ENCODE measurements at places on chromosomes 12 and 14.

GRCh38 chr14:34029921-34030334 lies 79.1 kb upstream of the EGLN3 start:
- no peak overlapping the region for H3K4me3 ChIP-seq
- no peaks in the 10 kb centered on the region for H3K27me3 ChIP-seq
- H3K4me1 ChIP-seq: no peaks in the 10 kb centered on the region
- peak; percentile 51 for DNase-seq
- no peaks in the 10 kb centered on the region for H3K36me3 ChIP-seq

DNA sequence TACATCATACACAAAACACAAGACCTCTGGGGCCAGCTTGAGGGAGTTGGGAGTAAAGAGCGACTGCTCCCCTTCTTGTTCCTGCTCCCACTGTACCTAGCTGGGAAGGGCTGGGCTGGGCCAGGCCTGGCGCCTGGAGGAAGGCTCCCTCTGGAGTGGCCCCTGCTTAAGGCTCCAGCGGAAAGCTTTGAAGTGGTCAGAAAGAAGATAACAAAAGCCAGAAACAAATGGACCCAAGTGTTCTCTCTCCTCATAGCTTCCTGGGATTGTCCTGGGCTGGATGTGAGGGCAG lies 25.3 kb downstream of the PRPF40B start:
- peak overlapping the region; percentile 54 for H3K27ac ChIP-seq
- no peaks in the 10 kb centered on the region for H3K27me3 ChIP-seq
- H3K4me1 ChIP-seq: peaks cover 29% of the 10 kb centered on the region
- H3K36me3 ChIP-seq: no peaks in the 10 kb centered on the region
- H3K4me3 ChIP-seq: no peak overlapping the region

DNA sequence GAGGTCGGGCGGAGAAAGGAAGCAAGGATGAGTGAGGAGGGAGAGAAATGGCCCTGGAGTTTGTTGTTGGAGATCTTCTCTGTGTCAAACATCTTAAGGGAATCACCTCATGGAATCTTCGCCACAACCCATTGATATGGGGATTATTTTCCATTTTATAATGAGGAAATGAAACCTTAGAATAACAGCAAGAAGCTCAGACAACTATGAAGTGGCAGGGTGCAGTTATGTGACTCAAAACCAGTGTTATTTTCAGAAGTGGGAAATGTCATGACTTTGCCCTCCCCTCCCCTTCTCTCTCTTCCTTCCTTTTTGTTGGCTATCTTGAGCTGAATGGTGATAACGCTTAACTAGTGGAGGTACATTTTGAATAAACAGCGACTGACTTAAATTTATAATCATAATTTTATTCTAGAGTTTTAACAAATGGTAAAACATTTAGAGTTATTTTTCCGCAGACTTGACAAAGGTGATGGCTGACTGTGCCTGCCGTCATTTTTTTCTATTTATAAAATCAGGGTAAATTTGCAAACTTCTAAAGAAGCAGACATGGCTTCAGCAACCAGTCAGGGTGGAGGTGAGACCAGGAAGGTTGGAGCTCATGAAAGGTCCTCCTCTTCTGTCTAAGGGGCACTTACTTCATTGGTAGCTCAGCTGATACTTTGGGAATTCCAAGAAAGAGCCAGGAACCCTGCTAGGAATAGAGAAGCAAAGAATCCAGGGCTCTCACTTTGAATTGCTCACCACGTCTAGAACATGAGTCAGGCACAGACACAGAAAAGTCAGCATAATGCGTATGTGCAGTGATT lies 232.4 kb downstream of the RGS6 start:
- H3K4me1 ChIP-seq: no peaks in the 10 kb centered on the region
- DNase-seq: no peak
- no peaks in the 10 kb centered on the region for H3K27me3 ChIP-seq
- no peak overlapping the region for H3K4me3 ChIP-seq

- H3K4me3 ChIP-seq: no peak overlapping the region
- no peaks in the 10 kb centered on the region for H3K27me3 ChIP-seq
- DNase-seq: no peak
- no peaks in the 10 kb centered on the region for H3K4me1 ChIP-seq
- H3K36me3 ChIP-seq: no peaks in the 10 kb centered on the region
Observed at GRCh38 chr14:92340931-92341330, 18.0 kb downstream of the SLC24A4 start.

GRCh38 chr14:73751157-73751691 lies 37.0 kb upstream of the PNMA1 start:
- no peaks in the 10 kb centered on the region for H3K36me3 ChIP-seq
- no peak for DNase-seq
- H3K4me3 ChIP-seq: no peak overlapping the region
- H3K27ac ChIP-seq: peak overlapping the region; percentile 89

GRCh38 chr14:101026341-101026740 lies 122.8 kb upstream of the RTL1 start:
- peak; percentile 1 for DNase-seq
- H3K27me3 ChIP-seq: no peaks in the 10 kb centered on the region
- H3K4me3 ChIP-seq: no peak overlapping the region
- no peaks in the 10 kb centered on the region for H3K36me3 ChIP-seq
- no peaks in the 10 kb centered on the region for H3K4me1 ChIP-seq
- no peak overlapping the region for H3K27ac ChIP-seq

DNA sequence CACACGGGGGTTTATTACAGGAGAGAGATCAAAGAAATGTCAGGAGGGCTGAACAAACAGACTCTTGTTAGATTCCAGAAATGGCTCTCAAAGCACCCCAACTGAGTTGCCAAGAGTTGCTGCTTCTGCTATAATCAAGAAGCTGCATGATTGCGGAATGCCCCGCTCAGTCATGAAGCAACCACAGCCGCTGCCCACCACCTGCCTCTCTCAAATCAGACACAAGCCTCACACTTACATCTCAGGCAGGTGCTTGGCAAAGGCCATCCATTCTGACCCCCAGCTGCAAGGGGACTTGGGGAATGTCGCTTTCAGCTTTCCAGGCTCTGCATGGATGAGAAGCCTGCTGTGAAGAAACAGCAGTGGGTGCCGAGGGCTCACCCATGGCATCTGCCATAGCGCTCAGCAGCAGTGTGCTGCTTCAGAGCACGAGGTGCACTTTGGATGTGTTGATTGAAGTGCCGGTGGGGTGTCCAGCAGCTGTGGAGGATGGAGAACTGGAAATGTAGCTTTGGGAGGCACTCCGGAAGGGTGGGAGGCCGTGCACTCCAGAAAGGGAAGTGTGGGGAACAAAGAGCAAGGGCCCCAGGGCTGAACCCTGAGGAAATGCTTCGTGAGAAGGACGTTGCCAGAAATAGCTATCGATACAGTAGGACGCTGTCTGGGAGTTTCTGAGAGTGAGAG lies 37.7 kb downstream of the LRRC74A start:
- no peaks in the 10 kb centered on the region for H3K27me3 ChIP-seq
- peak overlapping the region; percentile 35 for H3K4me3 ChIP-seq
- DNase-seq: peak; percentile 50
- no peaks in the 10 kb centered on the region for H3K36me3 ChIP-seq
- H3K27ac ChIP-seq: peak overlapping the region; percentile 13

- no peaks in the 10 kb centered on the region for H3K27me3 ChIP-seq
- no peak for DNase-seq
- H3K27ac ChIP-seq: no peak overlapping the region
- H3K4me3 ChIP-seq: no peak overlapping the region
- H3K4me1 ChIP-seq: peaks cover 6% of the 10 kb centered on the region
Observed at GRCh38 chr12:80056232-80056631, 43.1 kb upstream of the OTOGL start.

- H3K27me3 ChIP-seq: no peaks in the 10 kb centered on the region
- no peak overlapping the region for H3K4me3 ChIP-seq
- H3K36me3 ChIP-seq: no peaks in the 10 kb centered on the region
- DNase-seq: no peak
Observed at GRCh38 chr14:75896341-75896740, 85.5 kb downstream of the TGFB3 start.

DNA sequence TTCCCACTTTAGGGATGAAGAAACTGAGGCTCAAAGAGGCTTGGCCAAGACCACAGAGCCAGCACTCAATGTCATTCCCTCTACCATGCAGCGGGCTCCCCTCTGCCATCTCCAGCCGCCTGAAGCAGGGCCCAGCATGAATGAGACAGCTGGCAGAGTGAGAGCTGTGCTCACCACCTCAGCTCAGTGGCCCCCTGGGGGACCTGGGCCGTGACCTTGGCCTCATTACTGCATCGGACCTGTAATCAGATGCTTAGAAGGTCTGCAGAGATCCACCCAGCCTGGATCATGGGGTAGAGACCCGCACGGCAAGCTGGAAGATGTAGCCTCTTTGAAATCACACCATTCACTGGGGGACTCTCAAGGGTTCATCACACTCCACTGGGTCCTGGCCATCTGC lies 22.7 kb upstream of the CORO1C start:
- no peaks in the 10 kb centered on the region for H3K4me1 ChIP-seq
- H3K36me3 ChIP-seq: no peaks in the 10 kb centered on the region
- no peaks in the 10 kb centered on the region for H3K27me3 ChIP-seq
- no peak overlapping the region for H3K4me3 ChIP-seq

- H3K36me3 ChIP-seq: no peaks in the 10 kb centered on the region
- no peaks in the 10 kb centered on the region for H3K4me1 ChIP-seq
- no peak overlapping the region for H3K4me3 ChIP-seq
- no peaks in the 10 kb centered on the region for H3K27me3 ChIP-seq
Observed at GRCh38 chr12:109670731-109671130, 42.9 kb upstream of the FAM222A start.

- H3K4me3 ChIP-seq: no peak overlapping the region
- no peak for DNase-seq
- no peaks in the 10 kb centered on the region for H3K27me3 ChIP-seq
- H3K4me1 ChIP-seq: no peaks in the 10 kb centered on the region
- no peaks in the 10 kb centered on the region for H3K36me3 ChIP-seq
Observed at GRCh38 chr14:22251090-22251489, 337.9 kb downstream of the DAD1 start.

- no peak overlapping the region for H3K27ac ChIP-seq
- no peaks in the 10 kb centered on the region for H3K27me3 ChIP-seq
- no peak overlapping the region for H3K4me3 ChIP-seq
Observed at GRCh38 chr12:83143950-83144349, 457.2 kb downstream of the TMTC2 start.

DNA sequence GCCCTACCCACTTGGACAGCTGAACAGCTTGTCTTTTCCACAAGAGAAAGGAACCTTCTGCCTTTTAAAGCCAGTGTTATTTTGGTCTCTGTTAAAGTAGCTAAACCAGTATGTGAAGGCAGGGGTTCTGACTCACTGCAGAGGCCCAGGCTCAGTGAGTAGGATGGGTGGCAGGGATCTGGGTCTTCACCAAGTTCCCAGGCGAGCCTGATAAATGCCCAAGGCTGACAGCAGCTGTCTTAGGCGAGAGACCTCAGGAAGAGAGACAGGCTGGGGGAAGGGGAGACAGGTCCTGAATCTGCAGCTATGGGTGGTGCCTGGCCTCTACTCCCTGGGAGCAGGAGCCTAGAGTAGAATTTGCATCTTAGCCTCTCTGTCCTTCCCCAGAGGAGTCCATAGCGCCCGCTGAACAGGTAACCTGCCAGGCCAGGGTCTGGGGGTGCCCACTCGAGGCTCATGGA lies 18.1 kb upstream of the KIF26A start:
- no peak overlapping the region for H3K4me3 ChIP-seq
- no peaks in the 10 kb centered on the region for H3K36me3 ChIP-seq
- no peaks in the 10 kb centered on the region for H3K4me1 ChIP-seq
- no peak overlapping the region for H3K27ac ChIP-seq
- DNase-seq: no peak

- peak within 1 kb of the TSS; percentile 97 for H3K27ac ChIP-seq
- peak within 1 kb of the TSS; percentile 99 for H3K4me3 ChIP-seq
- H3K27me3 ChIP-seq: no peaks in the 10 kb centered on the region
Observed at GRCh38 chr14:69152902-69153151, at the start of gene DCAF5. Gene DCAF5 (minus strand): TSS chr14:69153119. CDS start chr14:69152978, 141 bp downstream.

DNA sequence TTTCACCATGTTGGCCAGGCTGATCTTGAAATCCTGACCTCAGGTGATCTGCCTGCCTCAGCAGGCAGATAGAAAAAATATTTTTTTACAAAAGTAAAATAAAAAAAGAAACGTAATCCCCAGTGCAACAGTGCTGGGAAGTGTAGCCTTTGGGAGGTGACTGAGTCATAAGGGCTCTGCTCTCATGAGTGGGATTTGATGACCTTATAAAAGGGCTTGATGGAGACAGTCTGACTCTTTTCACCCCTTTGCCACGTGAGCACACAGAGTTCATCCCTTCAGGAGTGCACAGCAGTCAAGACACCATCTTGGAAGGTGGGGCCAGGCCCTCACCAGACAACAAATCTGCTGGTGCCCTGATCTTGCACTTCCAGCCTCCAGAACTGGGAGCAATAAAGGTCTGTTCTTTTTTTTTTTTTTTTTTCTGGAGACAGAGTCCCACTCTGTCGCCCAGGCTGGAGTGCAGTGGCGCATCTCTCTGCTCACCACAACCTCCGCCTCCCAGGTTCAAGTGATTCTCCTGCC lies 24.7 kb upstream of the DYNC1H1 start:
- DNase-seq: no peak
- H3K4me1 ChIP-seq: no peaks in the 10 kb centered on the region
- no peak overlapping the region for H3K4me3 ChIP-seq
- no peak overlapping the region for H3K27ac ChIP-seq

GRCh38 chr14:67962215-67962644 lies 142.7 kb downstream of the RAD51B start:
- no peaks in the 10 kb centered on the region for H3K27me3 ChIP-seq
- peaks cover 10% of the 10 kb centered on the region for H3K4me1 ChIP-seq
- H3K27ac ChIP-seq: no peak overlapping the region
- DNase-seq: no peak

DNA sequence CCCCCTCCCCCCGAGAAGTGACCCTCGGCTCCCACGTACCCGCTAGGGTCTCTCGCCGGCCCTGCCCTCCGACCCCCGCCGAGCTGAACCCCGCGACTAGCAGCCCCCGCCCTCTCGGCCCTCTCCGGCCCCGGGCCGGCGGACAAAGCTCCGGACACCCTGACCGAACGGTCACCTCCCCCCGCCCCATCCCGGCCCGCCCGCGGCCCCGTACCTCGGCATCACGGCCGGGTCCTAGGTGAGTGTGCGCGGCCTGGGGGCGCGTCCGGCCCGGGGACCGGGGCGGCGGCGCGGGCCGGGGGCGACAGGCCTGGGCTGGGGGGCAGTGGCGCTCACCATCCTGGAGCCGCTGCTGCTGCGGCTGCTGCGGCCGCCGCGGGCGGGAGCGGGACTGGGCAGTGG lies at the start of gene FIGNL2:
Gene FIGNL2, minus strand, starts transcription at position 393 of the 402 bp plus-strand sequence. CDS start 26,305 bp downstream, outside the sequence.
- H3K36me3 ChIP-seq: no peaks in the 10 kb centered on the region
- no peaks in the 10 kb centered on the region for H3K4me1 ChIP-seq
- DNase-seq: no peak
- peak within 1 kb of the TSS; percentile 72 for H3K27ac ChIP-seq
- peak within 1 kb of the TSS; percentile 60 for H3K4me3 ChIP-seq

Measured in gastrocnemius medialis (tissue), 4 donors.